Mesothelial cell of epicardium (in vitro differentiated cells): ENCODE measurements at places on chromosomes 1 and 21. TPM values are rescaled to one million over a fixed set of nuclear protein-coding genes. Genes with fewer than 3 reads are reported as not detected.

Gene HES3
- total RNA-seq, result not detected in 3 replicates

Gene WDTC1
- 40.2 to 42.2 TPM (median 41.3 TPM) in 3 replicates for total RNA-seq

GRCh38 chr1:9782897-9783296, 40.9 kb downstream of the CLSTN1 start:
- no peak for DNase-seq

DNA sequence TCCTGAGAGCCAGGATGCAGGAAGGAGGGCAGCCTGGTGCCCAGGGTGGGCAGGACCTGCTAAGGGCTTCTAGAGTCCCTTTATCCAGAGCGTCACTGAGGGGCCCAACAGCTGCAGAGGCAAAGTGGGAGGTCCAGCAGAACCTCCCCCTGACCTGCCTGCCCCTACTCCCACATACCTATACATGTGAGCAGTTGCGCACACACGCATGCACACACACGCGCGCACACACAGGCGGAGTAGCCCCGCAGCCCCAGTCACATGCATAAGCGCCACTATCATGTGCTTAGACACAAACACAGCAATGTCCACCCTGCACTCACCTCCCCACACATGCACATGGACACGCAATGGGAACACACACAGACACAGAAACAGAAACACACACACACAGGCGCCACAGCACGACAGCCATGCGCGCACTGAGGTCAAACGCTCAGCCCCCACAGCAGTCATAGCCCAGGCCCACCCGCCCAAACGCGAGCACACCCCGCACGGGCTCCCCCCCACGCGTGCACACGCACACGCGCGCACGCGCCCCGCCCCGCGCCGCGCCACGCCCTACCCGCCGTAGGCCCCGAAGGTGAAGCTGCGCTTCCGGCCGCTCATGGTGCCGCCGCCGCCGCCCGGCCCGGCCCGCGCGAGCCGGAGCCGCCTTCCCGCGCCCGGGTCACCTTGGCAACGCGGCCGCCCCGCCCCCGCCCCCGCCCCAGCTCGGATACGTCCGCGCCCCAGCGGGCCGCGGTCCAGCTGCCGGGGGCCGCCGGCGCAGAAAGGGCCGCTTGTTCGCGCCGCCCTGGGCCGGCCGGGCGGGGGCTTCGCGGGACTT, 17.7 kb downstream of the RAP1GAP start:
- no peak for DNase-seq

DNA sequence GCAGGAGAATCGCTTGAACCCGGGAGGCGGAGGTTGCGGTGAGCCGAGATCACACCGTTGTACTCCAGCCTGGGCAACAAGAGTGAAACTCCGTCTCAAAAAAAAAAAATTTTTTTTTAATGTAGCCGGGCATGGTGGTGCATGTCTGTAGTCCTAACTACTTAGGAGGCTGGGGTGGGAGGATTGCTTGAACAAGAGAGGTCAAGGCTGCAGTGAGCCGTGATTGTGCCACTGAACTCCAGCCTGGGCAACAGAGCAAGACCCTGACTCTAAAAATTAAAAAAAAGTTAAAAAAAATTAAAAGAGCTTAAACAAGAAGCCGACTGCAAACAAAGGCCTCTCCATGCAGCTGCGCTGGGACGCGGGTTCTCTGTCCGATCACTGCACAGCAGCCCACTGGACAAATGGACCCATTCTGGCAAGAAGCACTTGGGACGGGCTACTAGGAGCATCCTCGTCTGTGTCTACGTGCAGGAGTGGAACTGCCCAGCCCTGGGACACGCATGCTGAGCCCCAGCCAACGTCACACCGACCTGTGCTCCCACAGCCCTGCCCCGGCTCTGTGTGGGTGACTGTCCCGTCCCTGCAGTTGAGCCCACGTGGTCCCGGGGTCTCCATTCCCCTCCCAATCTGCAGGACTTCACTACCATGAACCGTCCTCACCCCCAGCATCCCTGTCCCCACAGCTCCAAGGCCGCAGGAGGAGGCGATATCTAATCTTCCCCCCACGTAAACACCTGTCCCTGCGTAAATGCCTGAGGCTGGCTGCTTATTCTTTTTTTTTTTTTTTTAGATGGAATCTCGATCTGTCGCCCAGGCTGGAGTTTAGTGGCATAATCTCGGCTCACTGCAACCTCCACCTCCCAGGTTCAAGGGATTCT, 12.3 kb downstream of the SLC35E2B start:
- DNase-seq, result no peak

- DNase-seq, result no peak
Observed at GRCh38 chr1:200886594-200886993, 8.1 kb upstream of the INAVA start.
